ENCODE measurements at places on chromosomes 3 and 15. TPM values are rescaled to one million over a fixed set of nuclear protein-coding genes. Genes with fewer than 3 reads are reported as not detected.

Gene SMCO1
- polyA plus RNA-seq, result not detected

Gene GOLGA8S
- polyA plus RNA-seq, result 0.01 TPM

- H3K4me1 ChIP-seq, result peaks cover 17% of the 10 kb centered on the region
- H3K27ac ChIP-seq, result no peak overlapping the region
- H3K36me3 ChIP-seq, result no peaks in the 10 kb centered on the region
- H3K4me3 ChIP-seq, result no peak overlapping the region
These were observed 2.7 kb downstream of the RFTN1 start for GRCh38 chr3:16510620-16511319.

DNA sequence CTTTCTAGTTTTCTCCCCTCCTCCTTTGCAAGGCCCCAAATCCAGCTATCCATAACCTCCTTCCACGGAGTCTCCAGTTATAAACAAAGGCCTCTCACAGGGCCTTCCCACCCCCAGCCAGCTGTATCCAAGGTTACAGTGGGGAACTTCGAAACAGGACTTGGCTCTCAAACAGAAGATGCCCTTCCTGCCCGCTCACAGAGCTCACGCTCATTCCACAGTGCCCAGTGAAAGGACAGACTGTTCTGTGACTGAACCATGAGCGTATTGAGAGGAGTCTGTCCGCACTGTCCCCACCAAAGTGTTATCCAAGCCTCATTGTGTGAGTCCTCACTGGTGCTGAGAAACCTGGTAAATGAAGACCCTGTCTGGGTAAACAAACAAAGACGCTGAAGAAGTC is 35.4 kb downstream of the ARHGAP31 start:
- no peak overlapping the region for H3K27ac ChIP-seq
- H3K36me3 ChIP-seq, result no peaks in the 10 kb centered on the region
- no peak overlapping the region for H3K4me3 ChIP-seq
- DNase-seq, result no peak
- no peaks in the 10 kb centered on the region for H3K27me3 ChIP-seq
- no peaks in the 10 kb centered on the region for H3K4me1 ChIP-seq

GRCh38 chr15:68191555-68191954 is 13.6 kb downstream of the CALML4 start:
- no peak for DNase-seq
- peaks cover 10% of the 10 kb centered on the region for H3K4me1 ChIP-seq
- no peak overlapping the region for H3K4me3 ChIP-seq
- H3K27me3 ChIP-seq, result no peaks in the 10 kb centered on the region

DNA sequence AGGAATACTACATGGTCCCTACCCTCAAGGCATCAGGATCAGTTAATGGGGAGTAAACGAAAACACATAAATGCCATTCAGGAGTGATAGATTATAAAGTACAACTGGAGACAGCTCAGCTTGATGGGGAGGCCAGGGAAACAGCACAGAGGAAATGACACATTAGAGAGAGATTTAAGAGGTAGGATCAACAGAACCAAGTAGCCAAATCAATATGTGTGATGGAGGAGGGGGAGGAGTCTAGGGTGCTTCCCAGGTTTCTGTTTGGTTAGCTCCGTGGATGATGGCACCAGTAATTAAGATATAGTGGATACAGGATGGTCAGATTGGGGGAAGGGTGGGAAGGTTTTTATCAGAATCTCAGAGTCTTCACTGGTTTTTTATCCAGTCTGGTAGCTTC is 229.5 kb upstream of the ROPN1 start:
- no peak for DNase-seq
- H3K4me3 ChIP-seq, result no peak overlapping the region
- H3K4me1 ChIP-seq, result no peaks in the 10 kb centered on the region
- H3K27ac ChIP-seq, result no peak overlapping the region
- peaks cover 4% of the 10 kb centered on the region for H3K27me3 ChIP-seq

Gene TNFSF10
- 22.2 TPM for polyA plus RNA-seq
